ENCODE measurements at places on chromosomes 12 and 14.

- no peak for DNase-seq
Measured at GRCh38 chr12:98291828-98292227, 223.6 kb upstream of the TMPO start.

DNA sequence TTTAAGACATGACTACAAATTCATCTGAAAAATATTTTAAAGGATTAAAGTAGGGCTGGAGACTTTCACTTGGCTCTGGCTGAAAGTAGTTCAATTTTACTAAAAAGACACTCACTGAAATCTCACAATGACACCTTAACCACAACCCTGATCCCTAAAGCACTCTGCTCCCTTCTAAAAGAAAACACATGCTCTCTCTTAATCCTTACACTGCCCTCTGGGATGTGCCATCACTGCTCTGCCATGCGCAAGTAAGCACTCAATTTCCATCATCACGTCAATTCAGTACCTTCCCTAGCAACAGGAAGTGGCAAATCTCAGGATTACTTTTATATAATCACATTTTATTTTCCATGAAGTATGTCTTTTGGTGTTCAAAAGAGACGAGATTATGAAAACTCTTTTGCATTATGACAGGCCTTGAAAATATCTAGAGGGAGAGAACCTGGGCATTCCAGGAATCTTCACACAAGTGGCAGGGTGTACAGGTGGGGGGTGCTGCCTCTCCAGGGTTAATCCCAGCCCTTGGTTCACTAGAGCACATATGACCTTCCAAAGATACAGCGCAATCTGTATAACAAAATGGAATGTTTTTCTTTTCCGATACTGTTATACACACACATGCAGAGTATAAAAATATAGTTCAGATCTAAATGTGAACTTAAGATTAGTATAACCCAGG is 7.3 kb downstream of the ATG14 start:
- DNase-seq, result no peak

- DNase-seq, result no peak
Measured at GRCh38 chr14:93741556-93742230, 46.6 kb downstream of the PRIMA1 start.

GRCh38 chr14:65771271-65771670 is 358.7 kb downstream of the FUT8 start:
- DNase-seq, result no peak

DNA sequence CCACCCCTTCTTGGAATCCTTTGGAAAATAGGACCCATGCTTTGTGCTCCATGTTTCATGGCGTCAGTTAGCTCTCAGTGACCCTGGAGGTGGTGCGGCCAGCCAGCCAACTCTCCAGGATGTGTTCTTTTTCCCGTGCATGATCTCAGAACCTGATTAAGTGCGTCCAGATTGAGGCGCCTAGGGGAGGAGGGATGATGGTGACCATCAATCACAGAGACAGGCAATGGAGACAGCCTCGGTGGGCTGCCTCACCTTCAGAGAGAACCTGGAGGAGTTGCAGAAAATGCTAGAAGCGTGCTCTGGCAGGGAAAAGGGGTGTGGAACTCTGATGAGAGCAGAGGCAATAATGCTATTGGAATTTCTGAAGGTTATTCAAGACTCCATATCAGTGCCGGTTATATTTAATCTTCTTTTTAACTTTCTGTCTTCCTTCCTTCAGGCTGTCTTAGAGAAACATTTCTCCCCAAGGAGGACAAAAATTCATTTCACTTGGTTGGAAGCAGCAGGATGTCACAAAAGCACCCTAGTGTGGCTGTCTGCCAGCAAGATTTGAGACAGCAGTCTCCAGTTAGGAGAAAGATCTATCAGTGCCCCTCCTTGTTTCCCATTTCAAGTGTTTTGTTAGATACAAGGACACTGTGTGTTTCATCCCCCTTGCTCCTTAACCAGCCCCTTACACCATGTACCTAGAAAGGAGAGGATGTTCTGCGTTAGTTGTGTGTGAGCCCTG is 53.3 kb upstream of the IGF1 start:
- no peak for DNase-seq

- DNase-seq, result no peak
Measured at GRCh38 chr12:2792671-2793500, 1.9 kb upstream of the FKBP4 start.

DNA sequence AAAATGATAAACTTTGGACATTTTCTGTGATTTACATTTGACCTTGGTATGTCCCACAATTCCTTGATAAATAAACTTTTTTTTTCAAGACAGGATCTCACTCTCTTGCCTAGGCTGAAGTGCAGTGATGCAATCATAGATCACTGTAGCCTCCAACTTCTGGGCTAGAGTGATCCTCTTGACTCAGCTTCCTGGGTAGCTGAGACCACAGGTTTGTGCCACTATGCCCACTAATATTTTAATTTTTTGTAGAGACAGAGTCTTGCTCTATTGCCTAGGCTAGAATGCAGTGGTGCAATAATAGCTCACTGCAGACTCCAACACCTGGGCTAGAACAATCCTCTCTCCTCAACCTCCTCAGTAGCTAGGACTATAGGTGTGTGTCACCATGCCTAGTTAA is 79.1 kb upstream of the PTGDR start:
- DNase-seq, result no peak

DNA sequence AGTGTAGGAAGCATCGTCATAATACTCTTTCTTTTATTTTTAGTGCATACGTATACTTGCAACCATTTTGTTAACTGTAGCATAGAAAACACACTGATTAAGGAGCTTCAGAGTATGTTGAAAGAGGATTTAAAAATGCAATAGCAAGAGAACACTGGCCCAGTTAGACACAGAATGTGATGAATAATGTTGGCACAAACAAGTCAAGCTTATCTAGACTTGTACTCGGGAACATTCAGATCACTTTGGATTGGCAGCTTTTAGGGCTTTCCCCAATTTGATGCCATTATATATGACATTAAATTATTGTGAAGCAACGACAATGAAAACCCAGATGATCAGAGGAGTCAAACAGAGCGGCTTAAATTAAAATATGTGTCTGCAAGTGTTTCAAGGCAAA is 468.1 kb downstream of the PRKD1 start:
- DNase-seq, result no peak

- no peak for DNase-seq
Measured at GRCh38 chr12:81207173-81207572, 129.3 kb downstream of the ACSS3 start.

DNA sequence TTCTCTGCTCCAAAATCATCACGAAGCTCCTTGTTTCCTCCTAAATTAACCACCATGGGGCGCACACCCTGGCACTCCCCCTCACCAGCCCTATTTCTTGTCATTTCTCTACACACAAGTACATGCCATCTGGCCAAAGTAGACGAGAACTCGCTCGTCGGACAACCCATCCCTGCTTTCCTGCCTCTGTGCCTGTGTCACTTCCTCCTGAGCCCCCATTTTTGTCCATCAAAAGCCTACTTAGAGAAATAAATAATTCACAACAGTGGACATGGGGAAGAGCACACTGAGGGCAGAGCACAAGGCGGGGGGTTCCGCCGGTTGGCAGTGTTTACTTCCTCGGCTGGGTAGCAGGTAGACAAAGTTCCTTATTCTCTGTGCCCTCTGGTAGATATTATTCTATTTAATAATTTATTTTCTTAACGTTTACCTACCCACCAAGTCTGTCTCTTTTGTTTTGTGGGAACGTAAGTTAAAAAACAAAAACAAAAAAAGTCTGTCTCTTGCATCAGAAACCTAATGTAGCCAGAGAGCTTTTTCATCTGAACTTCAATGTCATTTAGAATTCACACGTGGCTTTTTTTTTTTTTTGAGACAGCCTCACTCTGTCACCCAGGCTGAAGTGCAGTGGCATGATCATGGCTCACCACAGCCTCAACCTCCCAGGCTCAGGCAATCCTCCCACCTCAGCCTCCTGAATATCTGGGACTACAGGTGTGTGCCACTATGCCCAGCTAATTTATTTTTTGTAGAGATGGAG is 6.0 kb downstream of the VPS37B start:
- DNase-seq, result no peak

DNA sequence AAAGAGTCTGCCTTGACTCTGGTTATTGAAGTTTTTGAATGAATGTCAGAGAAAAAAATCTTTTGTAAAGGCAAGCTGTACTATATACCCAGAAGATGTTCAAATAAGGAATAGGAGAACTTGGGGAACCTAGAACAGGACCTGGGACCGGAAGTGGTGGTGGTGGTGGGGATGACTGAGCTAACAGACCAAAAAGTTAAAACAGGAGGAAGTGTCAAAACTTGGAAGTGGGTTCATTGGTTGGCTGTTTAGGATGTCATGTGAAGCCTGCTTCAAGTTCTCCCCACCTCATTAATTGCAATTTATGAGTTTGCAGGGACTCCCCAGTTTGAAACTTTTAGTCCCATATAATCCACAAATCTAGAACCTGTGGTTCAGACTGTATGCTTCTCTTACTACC is 26.2 kb downstream of the PLXNC1 start:
- DNase-seq, result peak; percentile 85

GRCh38 chr12:116492703-116493324 is 66.4 kb upstream of the MAP1LC3B2 start:
- DNase-seq, result peak; percentile 40

GRCh38 chr14:96579358-96579757 is 77.2 kb downstream of the PAPOLA start:
- no peak for DNase-seq

DNA sequence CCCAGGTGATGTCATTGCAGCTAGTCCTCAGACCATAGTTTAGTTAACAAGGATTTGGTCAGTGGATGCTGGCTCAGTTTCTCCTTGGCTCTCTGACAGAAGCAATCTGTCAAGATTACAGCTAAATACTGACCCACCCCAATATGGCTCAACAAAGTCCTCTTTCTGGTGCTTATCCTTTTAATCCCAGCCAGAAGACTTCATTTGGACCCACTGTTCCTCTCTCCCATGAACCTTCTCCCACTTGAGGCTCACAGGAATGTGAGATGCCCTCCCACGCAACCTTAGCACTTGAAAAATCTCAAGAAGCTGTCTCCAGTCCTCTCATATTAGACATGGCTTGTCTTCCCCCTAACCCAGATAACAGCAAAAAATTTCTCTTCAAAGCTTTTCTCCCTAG is 47.7 kb downstream of the C12orf50 start:
- no peak for DNase-seq

- DNase-seq, result no peak
Measured at GRCh38 chr12:114628199-114628598, 55.8 kb downstream of the TBX3 start.

- no peak for DNase-seq
Measured at GRCh38 chr14:105931808-105932483, 405.6 kb downstream of the TMEM121 start.

- DNase-seq, result no peak
Measured at GRCh38 chr12:93483151-93483807, 16.0 kb downstream of the MRPL42 start.

DNA sequence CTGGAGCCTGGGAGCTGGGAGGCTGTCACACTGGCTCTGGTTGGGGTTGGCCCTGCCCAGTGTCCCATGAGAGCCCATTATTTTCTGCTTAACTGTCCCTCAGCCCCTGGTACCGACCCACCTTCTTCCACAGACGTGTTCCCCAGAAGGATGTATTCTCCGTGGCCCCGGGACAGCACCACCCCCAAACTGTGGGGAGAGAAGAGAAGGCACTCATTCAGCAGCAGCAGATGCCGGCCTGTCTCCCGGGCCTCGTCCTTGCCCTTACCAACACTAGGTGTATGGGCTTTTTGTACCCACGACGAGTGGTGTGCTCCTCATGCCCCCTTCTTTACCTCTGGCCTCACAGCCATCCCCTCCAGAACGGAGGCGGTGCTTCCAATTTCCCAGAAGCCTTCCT is 38.1 kb downstream of the LRTM2 start:
- no peak for DNase-seq

DNA sequence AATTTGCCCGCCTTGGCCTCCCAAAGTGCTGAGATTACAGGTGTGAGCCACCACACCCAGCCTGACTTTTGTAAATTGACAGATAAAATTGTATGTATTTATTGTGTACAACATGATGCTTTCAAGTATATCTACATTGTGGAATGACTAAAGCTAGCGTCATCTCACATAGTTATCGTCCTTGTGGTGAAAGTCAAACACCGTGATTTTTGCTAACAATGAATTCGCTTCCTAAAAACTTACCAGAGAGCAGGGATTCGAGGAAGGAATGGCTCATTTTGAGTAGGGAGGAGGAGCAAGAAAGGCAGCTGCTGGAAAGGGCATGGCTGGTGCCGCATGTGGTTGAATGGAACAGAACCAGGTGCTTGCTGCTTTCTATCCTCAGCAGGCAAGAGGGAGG is 85.4 kb downstream of the LGMN start:
- no peak for DNase-seq

DNA sequence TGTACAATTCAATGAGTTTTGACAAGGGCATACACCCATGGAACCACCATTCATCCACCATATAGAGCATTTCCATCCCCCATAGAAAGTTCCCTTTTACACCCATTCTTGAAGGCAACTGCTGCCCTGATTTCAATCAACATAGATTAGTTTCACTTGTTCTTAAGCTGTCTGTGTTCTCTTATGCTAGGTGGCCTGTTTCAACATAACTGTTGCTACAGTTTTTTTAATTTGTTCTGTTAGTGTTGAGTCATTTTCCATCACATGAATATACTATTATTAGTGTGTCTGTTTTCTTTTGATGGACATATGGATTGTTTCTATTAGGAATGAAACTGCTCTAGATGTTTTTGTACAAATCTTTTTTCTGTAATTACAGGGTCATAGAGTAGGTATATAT is 123.4 kb downstream of the PTPRQ start:
- peak; percentile 31 for DNase-seq

DNA sequence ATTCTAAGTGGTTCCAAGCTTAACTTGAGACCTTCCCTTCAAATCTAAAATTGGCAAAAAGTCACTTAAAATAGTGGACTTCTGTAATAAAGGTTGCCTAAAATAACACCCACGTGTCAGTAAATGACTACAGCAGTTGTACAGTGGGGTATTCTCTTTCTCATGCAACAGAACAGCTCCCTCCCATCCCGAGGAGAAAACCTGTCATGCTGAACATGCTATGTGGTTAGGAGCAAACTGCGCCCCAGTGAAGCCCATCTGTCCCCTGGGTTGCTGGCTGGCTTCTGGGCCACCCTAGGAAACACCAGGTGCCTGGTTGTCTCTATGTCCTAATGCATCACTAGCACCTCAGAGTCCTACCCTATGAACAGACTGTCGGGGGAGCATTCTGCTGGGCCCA is 2.7 kb downstream of the BTBD6 start:
- DNase-seq, result no peak

DNA sequence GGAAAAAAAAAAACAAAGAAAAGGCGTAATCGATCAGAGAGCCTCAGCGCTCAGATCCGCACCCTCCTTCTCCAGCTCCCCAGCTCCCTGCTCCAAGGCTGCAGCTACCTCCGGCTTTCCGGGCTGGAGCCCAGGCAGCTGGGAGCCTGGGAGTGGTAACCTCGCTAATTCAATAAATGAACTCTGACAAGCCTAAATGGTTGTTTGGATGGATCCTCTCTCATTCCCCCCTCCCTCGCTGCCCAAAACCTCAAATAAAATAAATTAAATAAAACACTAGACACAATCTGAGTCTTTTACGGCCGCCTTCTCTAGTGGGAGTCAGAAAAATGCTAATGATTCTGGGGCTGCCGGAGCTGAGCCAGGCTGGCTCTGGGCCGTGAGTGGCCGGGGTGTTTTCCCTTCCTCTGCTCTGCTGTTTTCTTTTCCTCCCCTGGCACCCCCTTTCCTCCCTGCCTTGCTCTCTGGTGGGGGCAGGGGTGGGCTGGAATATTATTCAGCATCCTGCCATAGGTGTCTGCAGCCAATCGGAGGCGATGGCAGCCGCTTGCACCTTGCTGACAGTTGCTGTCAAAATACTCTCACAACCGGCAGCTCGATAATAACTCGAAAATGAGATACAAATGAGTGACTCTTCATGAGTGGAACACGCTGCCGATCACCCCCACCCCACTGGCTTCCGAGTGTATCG is 76.1 kb downstream of the RBM19 start:
- no peak for DNase-seq
